Suppressor macrophage (primary cell): ENCODE measurements at places on chromosomes 12 and 14.
A peak's percentile ranks its signal among the peaks of the same experiment; 100 is the strongest.

- no peak for DNase-seq
Measured at GRCh38 chr12:10563966-10564365, 49.4 kb downstream of the MAGOHB start.

DNA sequence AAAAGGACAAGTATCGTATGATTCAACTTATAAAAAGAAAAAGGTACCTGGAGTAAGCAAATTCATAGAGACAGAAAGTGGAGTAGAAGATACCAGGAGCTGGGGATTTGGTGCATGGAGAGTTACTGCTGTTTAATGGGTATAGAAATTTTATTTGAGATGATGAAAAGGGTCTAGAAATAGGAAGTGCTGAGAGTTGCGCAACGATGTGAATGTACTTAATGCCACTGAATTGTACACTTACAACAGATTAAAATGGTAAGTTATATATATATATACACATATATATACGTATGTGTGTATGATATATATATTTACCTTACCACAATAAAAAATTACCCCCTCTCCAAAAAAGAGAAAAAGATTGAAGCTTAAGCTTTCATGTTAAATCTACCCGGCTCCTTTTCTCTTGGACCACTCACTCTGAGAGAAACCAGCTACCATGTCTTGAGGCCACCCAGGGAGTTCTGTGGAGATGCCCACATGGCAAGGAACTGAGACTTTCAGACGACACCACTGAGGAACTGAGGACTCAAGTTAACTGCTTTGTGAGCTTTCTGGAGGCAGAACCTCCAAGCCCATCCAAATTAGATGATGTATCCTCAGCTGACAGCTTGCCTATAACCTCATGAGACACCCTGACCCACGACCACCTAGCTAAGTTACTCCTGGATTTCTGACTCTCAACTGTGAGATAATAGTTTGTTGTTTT is 130.0 kb upstream of the BTG1 start:
- DNase-seq, result peak; percentile 70

DNA sequence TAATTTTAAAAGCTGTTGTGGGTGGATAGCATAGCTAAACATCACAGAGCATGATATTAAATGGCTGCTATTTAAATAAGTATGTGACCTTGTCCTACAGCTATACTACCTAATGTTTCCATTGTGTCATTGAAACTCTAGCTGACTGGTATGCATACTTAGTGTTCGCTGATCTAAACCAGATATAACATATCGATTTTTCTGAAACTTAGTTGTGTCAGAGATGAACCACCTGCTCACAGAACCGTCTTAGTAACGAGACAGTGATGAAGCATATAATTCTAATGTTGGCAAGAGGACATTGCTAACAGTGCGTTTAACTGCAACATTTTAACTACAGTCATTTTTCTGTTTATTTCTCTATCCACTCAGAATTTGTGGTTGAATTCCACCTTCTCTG is 36.1 kb upstream of the NUAK1 start:
- no peak for DNase-seq

- DNase-seq, result no peak
Measured at GRCh38 chr12:103768467-103769123, 72.4 kb downstream of the NT5DC3 start.

- DNase-seq, result peak; percentile 64
Measured at GRCh38 chr12:63894132-63894531, 49.6 kb downstream of the SRGAP1 start.

GRCh38 chr12:30180602-30181001 is 396.9 kb upstream of the TMTC1 start:
- DNase-seq, result no peak

GRCh38 chr14:81819344-81819743 is 285.7 kb upstream of the SEL1L start:
- no peak for DNase-seq

DNA sequence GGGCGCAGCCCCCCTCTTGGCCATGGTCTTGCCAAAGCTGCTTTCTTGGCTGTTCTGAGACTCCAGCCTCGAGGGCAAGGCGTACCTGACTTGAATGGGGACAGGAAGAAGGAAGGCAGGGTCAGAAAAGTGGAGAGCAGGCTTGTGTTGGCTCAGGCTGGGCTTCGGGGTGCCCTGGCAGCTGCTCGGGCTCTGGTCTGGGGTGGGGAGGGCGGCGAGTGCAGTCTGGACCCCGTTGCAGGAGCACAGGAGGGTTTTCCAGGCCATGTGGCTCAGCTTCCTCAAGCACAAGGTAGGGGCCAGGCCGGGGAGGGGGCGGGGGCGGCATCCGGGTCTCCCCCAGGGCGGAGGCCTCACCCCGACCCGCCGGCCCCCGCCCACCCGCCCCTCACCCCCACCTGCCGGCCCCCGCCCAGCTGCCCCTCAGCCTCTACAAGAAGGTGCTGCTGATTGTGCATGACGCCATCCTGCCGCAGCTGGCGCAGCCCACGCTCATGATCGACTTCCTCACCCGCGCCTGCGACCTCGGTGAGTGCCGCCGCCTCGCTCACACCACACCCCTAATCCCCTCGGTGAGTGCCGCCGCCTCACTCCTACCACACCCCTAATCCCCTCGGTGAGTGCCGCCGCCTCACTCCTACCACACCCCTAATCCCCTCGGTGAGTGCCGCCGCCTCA is 4.2 kb downstream of the NOC4L start:
- no peak for DNase-seq

GRCh38 chr14:72741826-72742117 is 152.1 kb downstream of the DPF3 start:
- DNase-seq, result no peak

- no peak for DNase-seq
Measured at GRCh38 chr14:21867541-21867940, 193.9 kb upstream of the OR4E1 start.

DNA sequence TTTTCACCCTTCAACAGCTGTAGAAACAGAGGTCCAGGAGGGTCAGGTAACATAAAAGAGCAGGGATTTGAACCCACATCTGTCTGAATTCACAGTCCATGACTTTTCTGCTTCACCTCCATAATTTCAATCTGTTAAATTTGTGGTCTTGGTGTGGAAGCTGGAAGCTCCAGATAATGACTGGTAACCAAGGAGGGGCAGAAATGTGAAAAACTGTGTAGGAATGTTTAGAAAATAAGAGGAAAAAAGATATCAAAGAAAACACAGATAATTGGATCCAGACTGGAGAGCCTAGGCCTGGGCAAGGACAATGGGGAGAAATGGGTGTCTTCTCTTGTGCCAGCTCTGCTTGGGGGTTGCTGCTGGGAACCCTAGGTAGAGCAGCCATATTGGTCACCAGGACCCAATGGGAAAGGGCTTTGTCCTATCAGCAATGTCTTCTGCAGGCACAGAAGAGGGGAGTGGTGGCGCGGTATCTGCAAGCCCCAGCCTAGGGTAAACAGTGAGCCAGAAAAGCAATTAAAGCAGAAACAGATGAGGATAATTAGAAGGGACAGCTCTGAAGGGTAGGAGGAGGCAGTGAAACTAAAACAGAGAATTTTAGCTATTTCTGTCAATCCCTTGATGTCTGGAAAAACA is 54.3 kb upstream of the CCDC91 start:
- no peak for DNase-seq

DNA sequence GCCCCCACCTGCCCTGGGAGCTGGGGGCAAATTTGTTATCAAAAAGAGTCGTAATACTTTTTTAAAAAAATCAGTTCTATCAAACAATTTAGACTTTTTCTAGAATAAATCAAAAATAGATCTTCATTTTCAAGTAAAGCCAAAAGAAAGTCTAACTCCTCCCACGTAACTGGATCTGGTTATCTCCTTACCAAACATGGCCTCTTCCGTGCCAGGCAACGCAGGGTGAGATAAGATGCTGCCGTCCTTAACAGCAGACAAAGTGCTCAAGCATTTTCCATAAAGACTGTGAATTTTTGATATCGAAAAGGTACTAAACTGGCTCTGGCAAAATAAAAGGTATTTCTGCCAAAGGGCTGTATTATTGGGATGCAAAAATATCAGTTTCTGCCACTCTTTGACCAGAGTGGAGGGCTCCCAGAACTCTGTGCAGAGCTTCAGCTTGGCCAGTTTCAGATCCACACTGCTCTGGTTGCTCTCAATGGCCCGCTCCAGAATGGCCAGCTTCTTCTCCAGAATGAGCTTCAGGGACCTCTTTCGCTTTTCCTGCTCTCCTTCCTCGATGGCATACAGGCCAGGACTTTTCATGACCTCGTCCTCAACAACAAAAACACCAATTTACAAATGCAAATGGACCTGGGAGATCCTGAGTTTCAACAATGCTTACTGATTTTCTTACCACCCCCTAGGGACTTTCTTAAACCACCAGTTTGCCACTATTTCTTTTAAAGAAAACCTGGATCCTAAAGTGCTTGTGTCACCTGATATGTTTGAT is 29.0 kb downstream of the NRDE2 start:
- DNase-seq, result no peak

- DNase-seq, result no peak
Measured at GRCh38 chr12:15407025-15407424, 84.7 kb downstream of the PTPRO start.

- DNase-seq, result peak; percentile 88
Measured at GRCh38 chr12:49776413-49776812, 35.1 kb downstream of the TMBIM6 start.

- peak; percentile 50 for DNase-seq
Measured at GRCh38 chr14:65239143-65239937, 137.0 kb upstream of the MAX start.

DNA sequence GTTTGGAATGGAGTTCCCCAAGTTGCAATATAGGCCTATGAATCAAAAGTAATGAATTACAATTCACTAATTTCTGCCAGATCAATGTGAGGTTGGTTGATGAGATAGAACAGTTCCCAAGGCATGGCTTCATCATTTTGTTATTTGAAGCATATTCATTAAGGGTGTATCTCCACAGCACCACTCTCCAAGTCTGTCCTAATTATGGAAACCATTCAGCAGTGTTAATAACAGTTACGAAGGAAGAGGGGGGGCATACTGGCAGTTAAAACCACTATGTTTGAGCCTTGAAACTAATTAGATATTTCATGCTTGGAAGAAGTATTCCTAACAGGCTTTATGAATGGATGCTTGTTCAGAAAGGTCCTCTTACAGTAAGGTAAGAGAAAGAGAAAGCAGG is 520.3 kb downstream of the DIO2 start:
- DNase-seq, result no peak

DNA sequence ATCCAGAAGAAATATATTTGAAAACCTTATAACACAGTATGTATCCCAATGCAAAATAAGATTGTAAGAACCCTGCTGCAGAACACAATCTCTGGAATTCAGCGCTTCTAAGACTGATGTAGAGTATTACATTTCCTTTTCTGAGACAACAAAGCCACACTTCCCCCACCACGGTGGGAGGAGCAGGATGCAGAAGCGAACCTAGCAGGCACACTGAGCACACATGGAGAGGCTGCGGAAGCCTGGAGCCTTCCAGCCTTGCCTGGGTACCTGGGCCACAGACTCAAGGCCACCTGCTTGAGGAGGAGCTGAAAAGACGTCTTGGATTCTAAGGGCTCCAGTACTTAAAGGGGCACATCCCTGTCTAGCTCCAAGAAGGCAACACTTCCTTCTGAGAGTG is 46.4 kb downstream of the TCHP start:
- DNase-seq, result peak; percentile 63

- no peak for DNase-seq
Measured at GRCh38 chr14:54444681-54445080, 3.5 kb upstream of the CNIH1 start.

GRCh38 chr12:33226671-33227070 is 212.9 kb downstream of the SYT10 start:
- DNase-seq, result no peak

DNA sequence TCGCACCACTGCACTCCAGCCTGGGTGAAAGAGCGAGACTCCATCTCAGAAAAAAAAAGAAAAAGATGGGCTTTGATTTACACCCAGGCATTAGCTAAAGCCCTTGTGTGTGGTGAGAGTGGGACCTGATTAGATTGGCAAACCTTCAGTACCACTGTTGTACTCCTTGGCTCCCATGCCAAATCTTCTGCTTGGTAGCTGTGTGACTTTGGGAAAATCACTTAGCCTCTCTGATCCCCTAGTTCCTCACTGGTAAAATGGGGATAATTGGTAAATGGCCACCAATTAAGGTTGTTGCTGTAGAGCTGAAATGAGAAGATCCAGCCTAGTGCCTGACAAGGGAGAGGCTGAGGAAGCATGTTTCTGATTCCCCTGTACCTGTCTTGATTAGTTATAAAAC is 63.7 kb downstream of the SLC25A47 start:
- DNase-seq, result no peak

GRCh38 chr14:96011607-96012006 is 27.6 kb upstream of the C14orf132 start:
- DNase-seq, result peak; percentile 64

- DNase-seq, result no peak
Measured at GRCh38 chr12:132333766-132334165, 4.4 kb upstream of the GALNT9 start.

DNA sequence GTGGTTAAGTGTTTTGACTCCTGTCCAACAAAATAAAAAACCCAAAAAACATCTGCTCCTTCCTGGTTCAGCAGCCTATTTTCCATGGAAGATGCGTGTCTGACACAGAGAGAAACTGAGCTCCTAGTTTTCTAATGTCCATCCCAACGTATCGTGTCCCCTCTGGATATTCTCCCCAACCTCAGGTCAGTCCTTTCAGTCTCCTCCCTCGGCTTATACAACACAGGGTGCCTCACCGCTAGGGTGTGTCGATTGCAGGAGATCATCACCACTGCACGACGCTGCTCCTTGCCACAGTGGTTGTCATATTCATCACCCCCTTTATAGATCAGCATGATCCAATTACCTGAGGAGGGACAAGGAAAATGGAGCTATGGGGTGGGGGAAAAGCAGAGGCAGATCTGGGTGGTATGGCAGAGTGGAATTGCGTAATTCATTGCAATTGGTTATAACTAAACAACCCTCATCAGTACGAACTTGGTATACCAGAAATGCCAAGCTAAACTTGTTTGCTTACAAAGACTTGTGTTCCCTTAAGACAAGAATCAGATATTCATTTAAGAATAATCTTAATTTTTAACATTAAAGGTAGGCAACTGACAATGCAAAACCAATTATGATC is 5.8 kb downstream of the M6PR start:
- no peak for DNase-seq

DNA sequence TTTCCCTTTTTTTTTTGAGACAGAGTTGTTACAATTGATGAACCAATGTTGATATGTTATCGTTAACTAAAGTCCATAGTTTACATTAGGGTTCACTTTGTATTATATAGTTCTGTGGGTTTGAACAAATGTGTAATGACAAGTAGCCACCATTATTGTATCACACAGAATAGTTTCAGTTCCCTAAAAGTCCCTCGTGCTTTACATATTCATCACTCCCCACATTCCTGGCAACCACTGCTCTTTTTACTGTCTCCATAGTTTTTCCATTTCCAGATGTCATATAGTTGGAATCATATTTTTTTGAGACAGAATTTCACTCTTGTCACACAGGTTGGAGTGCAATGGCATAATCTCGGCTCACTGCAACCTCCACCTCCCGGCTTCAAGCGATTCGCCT is 12.5 kb downstream of the HSD17B6 start:
- DNase-seq, result peak; percentile 75

- no peak for DNase-seq
Measured at GRCh38 chr12:112803620-112804282, 12.2 kb downstream of the RPH3A start.

GRCh38 chr12:63880742-63881263 is 36.3 kb downstream of the SRGAP1 start:
- DNase-seq, result no peak
